ENCODE measurements at places on chromosomes 4 and X. TPM values are rescaled to one million over a fixed set of nuclear protein-coding genes. Genes with fewer than 3 reads are reported as not detected.
A peak's percentile ranks its signal among the peaks of the same experiment; 100 is the strongest.

The SLIT2 gene
- 0.39 TPM for total RNA-seq

The DMP1 gene
- not detected for total RNA-seq

The CSAG2 gene
- total RNA-seq = not detected

The DKK2 gene
- total RNA-seq = 2.7 TPM

The PABPC4L gene
- 0.97 TPM for total RNA-seq

The PROM1 gene
- 0.57 TPM for total RNA-seq

The AMMECR1 gene
- 9.4 TPM for total RNA-seq

The FNIP2 gene
- 5.2 TPM for total RNA-seq

- no peak for DNase-seq
Observed at GRCh38 chrX:81003491-81004185, 194.0 kb upstream of the BRWD3 start.

DNA sequence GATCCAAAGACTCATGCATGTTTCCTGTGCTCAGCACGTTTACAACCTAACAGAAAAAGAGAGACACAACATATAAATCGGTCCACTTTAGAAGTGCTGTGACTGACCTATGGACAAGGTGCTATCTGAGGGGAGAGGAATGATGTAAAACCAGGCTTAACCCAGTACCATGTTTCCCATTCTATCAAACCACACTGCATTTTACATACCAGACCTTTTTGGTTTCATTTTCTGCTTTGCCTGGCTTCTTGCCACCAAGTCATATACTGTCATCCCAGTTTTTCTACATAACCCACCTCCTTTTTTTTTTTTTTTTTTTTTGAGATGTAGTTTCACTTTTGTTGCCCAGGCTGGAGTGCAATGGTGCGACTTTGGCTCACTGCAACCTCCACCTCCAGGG, 82.2 kb downstream of the KLF8 start:
- no peak for DNase-seq

- DNase-seq = no peak
Observed at GRCh38 chr4:83885256-83886182, 349.6 kb downstream of the GPAT3 start.

DNA sequence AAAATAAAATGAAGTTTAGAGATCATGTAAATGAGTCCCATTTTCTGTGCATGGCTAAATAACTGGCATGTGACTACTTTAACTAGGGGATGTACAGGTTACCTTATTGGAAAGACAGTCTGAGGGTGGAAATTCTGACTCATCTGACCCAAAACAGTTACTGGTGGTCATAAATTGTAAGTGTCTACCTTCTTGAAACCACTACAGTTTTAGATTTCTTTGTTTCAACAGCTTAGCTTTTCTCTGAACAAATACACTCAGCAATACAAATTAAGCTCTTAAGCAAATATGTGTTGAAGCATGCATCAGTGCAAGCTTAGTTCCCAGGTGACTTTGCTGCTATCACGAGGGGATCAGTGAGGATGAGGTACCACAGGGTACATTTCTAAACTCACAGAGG, 60.7 kb upstream of the PGM2 start:
- DNase-seq = no peak

DNA sequence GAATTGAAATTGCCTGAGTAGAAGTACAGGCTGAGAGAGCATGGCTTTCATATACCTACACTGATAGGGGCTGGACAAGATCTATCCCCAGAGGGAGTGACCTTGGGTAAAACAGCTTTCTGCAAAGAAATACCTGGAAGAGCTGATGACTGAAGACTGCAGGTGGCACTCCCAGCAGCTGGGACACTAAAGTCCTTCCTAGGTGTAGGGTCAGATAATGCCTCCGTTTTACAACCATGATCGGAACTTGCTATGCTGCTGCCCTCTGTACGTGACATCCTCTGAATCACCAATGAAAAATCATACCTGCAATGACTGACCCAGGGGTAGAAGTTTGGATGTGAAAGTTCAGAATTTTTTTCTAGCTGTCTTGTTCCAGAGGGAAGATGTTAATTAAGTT, 107.2 kb upstream of the WDR1 start:
- no peak for DNase-seq

GRCh38 chr4:55503169-55503568, 43.5 kb downstream of the CLOCK start:
- DNase-seq = peak; percentile 1

GRCh38 chrX:3094261-3094660, 53.0 kb downstream of the ARSF start:
- peak; percentile 24 for DNase-seq
